ENCODE measurements at places on chromosomes 4 and X.

- no peak for DNase-seq
These were observed 134.9 kb upstream of the VEGFC start for GRCh38 chr4:176927664-176928063.

DNA sequence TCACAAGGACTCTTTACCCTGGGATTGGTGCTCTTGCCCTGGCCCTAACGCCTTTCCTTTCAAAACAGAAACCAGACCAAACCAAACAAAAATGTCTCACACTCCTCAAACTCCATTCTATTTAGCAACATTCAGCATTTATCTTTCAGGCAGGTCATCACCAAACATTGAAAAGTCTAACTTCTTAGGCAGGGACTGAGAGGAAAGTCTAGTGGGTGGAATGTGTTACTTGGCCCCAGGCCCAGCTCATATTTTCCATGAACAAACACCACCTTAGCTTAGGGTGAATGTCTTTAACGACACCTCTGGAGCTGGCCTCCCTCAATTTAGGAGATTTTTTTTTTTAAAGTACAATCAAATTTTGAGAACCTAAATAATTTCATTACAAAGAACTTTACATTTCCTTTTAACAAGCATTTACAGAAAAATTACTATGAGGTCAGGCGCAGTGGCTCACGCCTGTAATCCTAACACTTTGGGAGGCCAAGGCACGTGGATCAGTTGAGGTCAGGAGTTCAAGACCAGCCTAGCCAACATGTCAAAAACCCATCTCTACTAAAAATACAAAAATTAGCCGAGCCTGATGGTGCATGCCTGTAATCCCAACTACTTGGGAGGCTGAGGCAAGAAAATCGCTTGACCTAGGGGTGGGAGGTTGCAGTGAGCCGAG is 10.2 kb upstream of the N4BP2 start:
- peak; percentile 46 for DNase-seq

DNA sequence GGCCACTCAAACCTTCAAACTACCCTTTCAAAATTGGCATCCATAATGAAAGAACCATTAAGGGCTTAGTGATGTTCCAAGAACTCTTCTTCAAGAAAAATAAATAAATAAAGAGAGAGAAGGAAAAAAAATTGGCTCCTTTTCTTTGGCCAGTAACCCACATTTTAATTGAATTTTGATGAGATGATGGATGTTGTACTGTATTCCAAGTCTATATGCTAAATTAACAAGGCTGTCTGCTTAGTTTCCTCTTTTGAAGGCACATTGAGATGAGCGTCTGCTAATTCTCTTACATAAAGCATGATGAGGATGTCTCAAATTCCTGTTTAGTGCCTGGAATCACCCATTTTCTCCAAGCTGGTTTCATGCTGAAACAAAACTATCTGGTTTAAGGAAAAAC is 33.4 kb downstream of the PHOX2B start:
- no peak for DNase-seq

DNA sequence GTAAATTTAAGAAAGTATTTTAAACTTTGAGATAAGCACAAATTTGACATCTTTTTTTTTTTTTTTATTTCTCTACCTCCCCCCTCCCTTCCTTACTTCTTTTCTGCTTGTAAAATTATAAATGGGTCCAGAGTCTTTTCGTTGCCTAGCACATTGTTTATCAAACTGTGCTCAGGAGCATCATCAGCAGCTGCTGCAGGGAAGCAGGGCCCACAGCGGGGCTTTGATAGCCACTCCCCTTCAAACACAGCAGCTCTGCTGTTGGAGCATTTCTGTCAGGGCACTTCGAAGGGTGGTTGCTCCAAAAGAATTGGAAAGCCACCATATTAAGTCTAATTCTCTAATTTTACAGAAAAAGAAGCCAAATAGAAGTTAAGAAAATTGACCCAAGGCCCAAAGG is 588.3 kb downstream of the SPRY1 start:
- no peak for DNase-seq

DNA sequence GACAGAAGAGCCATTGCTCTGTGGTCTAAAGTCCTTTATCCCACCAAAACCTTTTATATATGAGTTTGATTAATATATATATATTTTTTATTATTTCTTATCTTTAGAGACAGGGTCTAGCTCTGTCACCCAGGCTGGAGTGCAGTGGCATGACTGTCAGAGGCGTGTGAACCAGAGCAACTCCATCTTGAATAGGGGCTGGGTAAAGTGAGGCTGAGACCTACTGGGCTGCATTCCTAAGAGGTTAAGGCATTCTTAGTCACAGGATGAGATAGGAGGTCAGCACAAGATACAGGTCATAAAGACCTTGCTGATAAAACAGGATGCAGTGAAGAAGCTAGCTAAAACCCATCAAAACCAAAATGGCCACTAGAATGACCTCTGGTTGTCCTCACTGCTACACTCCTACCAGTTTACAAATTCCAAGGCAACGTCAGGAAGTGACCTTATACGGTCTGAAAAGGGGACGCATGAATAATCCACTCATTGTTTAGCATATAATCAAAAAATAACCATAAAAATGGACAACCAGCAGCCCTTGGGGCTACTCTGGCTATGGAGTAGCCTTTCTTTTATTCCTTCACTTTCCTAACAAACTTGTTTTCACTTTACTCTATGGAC is 10.5 kb downstream of the TBCK start:
- no peak for DNase-seq

GRCh38 chr4:114464726-114465272 is 133.8 kb upstream of the UGT8 start:
- no peak for DNase-seq

DNA sequence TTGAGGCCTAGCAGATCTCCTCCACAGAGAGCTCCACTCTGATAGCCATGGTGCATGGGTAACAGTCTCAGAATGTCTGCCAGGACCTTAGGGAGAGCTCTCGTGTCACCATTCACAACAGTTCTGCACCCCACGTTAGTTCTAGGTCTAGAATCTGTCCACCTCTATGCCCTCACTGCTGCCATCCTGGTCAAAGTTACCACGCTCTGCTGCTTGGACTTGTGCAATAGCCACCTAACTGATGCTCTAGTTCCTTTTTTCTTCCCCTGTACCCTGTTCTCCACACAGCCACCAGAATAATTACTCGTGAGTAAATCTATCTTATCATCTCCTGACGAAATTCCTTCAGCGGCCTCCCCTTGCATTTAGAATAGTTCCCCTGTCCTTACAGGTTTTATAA is 268.8 kb upstream of the GATB start:
- DNase-seq = no peak

GRCh38 chrX:126165721-126166461 is at the start of gene DCAF12L2:
Gene DCAF12L2 (minus strand): TSS chrX:126166289. CDS start chrX:126165924, 365 bp downstream.
- no peak for DNase-seq

GRCh38 chr4:19025031-19025430 is 1003.5 kb upstream of the LCORL start:
- no peak for DNase-seq

GRCh38 chrX:47664737-47665136 is 5.8 kb upstream of the UXT start:
- DNase-seq = no peak

- no peak for DNase-seq
These were observed 202.7 kb downstream of the CRLF2 start for GRCh38 chrX:1009771-1010170.

- DNase-seq = peak; percentile 2
These were observed 83.6 kb downstream of the MXRA5 start for GRCh38 chrX:3262901-3263300.

GRCh38 chrX:96924581-96924980 is 40.9 kb downstream of the RPA4 start:
- DNase-seq = no peak

GRCh38 chrX:74370487-74370886 is 50.8 kb upstream of the SLC16A2 start:
- DNase-seq = no peak

GRCh38 chr4:21768349-21769310 is 179.9 kb downstream of the KCNIP4 start:
- DNase-seq = peak; percentile 49

DNA sequence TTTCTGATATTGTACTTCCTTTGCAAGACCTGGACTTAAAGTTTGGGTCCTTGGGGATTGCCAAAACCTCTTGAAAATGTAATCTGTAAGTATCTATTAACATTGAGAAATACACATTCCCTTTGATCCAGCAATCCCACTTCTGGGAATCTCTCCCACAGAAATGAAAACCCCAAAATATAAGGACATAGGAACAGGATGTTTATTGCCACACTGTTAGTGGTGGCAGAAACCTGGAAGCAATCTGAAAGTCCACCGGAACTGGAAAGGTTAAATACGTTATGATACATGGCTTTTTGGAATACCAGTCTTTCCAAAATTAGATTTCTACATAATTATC is 71.2 kb upstream of the STX18 start:
- no peak for DNase-seq

DNA sequence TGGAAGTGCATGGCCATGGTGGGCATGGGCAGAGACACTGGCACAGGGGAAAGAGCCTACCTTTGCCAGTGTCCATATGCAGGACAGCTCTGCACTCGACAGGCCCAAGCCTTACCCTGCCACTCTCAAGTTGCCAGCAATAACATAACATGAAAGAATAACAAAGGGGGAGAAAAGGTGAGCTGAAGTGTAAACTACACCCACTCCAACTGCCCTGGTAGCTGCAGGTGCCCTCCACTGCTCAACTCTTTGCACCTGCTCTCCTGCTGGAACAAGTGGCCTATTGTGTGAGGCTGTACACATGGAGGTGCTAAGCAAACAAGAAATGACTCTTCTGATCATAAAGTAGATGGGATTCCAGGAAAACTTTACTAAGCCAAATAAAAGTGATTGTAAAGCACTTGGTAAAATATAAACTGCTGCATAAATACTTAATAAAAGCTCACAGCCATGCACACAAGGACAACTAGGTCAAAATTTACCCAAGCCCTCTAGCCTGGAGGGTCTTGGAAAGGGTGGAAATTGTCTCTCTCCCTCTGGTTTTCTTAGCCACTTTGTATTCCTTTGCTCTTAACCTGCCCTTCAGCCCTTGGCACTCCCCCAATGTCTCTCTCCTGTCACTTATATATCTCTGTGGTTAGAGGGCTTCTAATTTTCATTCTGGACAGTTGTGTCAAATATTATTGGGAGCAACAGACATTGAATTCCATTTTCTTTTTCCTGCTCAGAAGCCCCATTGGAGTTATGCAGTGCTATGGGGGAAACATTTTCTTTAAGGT is 261.2 kb upstream of the GPC4 start:
- DNase-seq = no peak

DNA sequence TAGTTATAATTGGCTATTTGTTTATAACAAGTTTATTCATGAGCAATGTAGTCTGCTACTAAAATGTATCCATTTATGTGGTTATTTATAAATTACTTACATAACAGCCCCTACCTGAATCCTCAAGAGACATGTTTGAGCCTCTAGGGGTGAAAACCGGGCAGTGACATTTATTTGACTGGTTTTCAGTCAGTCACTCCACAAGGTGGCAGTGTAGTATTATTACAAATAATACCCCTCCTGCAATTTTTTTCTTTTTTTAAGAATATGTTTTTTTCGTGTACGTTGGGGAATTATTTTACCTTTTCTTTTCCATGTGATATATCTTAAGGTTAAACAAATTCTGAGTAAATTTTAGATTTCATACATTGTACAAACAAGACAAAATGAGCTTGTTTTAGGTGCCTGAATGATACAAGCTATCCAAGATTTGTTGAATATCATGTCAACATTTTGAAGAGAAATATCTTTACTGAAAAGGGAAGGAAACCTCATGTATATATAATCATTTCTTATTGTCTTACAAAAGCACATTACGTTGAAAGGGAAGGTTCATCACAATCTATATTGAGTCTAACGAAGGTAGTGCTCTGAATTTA is 598.7 kb upstream of the TECRL start:
- DNase-seq = peak; percentile 21

DNA sequence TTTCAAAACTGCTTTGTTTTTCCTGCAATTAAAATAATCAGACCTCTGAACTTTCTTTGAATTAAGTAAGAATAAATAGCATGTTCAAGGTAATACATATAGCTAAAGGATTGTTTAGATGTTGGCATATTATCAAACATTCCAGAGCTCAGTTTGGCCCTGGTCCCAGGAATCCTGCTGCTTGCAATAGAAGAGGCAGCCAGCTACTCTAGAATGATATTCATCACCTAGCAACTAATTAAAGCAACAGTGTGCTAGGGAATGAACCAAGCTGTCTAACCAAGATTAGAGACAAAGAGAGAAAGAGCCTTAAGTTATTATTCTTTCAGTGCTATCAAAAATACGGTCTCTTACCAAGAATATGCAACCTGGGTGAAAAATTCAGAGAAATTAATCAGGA is 460.9 kb downstream of the GABRG1 start:
- no peak for DNase-seq

DNA sequence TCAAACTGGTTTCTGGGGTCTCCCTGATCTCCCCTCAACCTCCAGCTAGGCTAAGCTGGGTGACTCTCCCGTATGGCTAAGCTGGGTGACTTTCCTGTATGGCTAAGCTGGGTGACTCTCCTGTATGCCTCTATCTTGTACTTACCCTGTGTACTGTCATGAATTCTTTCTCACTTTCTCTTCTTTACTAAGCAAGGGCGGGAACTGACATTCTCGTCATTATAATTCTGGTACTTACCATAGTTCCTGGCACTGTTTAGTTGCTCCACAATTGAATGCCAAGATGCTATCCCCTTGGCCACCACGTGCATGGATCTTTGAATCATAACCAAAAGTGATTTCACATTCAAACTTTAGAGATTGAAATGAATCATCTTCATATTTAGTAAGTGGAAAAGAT is 8.8 kb downstream of the INTU start:
- no peak for DNase-seq

GRCh38 chr4:99088023-99088449 is 552 bp downstream of the ADH5 start:
- peak; percentile 28 for DNase-seq

GRCh38 chrX:132491191-132491590 is 2.4 kb upstream of the MBNL3 start:
- peak; percentile 44 for DNase-seq

DNA sequence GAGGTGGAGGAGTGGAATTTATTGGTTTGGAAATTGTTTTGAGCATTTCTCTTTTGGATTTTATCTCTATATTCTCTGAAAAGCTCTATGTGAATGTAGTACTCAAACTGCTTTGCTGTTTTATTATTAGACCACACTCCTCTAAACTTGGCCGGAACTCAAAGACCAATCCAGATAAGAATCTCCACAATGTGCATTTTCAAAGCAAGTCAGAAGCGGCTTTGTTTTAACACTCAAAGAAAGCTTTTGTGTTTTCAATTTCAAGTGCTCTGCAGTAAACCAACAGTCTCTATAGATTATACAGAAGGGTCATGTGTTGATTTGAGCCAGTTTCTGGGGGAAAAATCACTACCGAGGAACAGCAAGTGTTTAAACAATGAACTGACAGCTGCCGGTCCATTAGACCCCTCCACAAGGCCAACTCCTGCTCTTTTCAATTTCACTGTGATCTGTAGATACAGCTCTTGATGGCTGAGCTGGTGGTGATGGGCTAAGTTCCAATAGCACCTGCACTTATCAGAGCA is 79.4 kb downstream of the FTHL17 start:
- no peak for DNase-seq

Data from activated CD4-positive, alpha-beta T cell treated with anti-CD3 and anti-CD28 coated beads, Interleukin-2, Interleukin-6, amounts not matched to agents 100 ng/mL and 50 ng/mL, durations not matched to agents 16 hours and 8 hours (primary cell).